ENCODE measurements at places on chromosomes 3 and 15.

- no peak for DNase-seq
These were observed 31.5 kb downstream of the LOXL1 start for GRCh38 chr15:73957785-73958184.

- DNase-seq = no peak
These were observed 486.1 kb upstream of the GOLIM4 start for GRCh38 chr3:168581771-168582225.

DNA sequence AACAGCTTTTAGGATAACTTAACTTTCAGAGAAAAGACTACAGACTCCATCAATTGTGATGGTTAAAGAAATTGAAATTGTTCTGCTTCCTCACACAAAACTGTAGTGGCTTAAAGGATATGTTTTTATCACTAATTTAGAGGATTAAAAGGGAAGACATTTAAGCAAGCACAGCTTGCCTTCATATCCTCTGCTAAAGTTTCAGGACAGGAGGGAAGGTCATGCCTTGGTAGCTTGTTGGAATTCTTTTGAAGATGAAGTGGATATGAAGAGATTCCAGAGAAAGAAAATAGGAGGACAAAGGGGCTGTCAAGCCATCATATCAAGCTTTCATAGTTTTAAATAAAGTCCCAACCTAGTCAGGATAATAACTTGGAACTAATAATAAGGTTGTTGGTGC, 33.1 kb downstream of the CCDC80 start:
- no peak for DNase-seq

DNA sequence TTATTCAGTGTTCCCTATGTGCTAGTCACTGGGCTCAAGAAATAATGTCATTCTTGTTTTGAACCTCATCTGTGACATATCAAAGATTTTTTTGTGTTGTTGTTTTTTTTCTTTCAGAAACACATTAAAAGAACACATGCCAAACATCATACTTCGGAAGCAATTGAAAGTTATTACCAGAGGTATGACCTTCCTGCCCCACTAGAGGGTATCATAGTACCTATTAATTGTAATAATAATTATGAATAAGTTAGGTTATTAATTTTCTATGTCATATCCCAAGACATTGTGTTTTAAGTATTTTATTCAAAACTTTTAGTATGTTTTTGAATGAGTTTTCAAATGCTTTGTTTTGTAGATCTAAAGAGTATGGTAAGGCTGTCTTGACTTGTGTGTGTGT, 65.7 kb downstream of the CDIN1 start:
- DNase-seq = no peak

- DNase-seq = no peak
These were observed 119.6 kb downstream of the DMXL2 start for GRCh38 chr15:51503003-51503402.
